Fibroblast of skin of left biceps (primary cell): ENCODE measurements at places on chromosomes 11 and 22.

DNA sequence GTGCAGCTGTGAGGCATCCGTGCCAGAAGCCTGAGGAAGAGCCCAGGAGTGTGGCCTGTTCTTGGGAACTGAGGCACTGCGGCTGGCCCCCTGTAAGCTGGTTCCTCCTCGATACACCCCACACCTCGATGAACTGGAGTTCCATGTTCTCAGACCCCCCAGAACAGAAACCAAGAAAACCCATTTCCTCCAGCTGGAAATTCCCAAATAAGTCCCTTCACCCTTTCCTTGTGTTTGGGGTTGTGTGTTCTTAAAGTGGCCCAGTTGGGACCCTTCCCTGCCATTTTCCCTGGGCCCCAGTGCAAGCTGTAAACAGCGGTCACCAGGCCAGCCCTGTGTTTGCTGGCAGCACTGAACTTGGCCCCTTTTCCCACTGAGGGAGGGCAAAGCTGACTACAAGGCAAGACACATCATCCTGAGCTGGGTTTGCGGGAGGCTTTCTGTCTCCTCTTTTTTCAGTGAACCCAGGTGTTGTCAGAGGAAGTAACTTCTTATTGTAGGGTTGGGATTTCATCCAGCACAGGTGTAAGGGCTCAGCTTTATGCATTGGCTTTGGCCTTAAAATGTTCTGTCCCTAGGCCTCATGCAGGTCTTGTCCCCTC is 60.1 kb upstream of the MPEG1 start:
- DNase-seq = no peak

- DNase-seq = no peak
These were observed 26.1 kb upstream of the CARD16 start for GRCh38 chr11:105071089-105071732.

DNA sequence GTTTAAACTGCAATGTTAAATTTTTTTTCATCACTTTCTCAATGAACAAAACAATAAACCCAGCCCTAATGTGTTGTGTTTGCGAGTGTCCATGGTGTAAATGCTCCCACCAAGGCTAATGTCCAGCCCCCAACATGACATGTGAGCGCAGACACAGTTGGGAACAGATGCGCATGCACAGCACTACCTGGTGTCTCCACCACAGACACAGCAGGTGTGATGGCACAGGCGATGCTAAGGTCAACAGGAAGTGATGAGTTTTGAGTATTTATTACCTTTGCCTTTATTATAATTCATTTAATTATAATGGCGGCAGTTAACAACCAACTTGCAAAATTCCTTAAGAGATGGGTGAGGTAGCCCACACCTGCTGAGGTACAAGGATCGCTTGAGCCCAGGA is 42.9 kb downstream of the MICAL3 start:
- DNase-seq = no peak

- no peak for DNase-seq
These were observed 28.2 kb upstream of the TOLLIP start for GRCh38 chr11:1337647-1338007.

DNA sequence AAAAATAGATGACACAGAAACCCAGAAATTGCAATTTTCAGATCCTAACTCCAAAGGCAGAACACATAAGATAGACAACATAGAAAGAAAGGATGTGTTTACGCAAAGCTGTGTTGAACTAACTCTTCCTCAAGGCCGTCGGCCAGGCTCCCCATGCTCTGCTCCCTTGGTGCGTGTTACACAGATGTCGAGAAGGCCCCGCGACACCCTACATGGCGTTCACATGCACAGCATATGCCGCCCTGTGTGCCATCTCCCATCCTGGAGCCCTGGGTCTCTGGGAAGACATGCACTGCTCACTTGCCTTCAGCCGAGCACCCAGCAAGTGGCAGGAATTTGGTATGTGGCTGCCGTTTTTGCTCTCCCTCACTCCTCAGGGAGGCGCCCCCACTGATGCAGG is 47.0 kb upstream of the ARFGAP3 start:
- DNase-seq = no peak
